ENCODE measurements at places on chromosomes 2 and 18. TPM values are rescaled to one million over a fixed set of nuclear protein-coding genes. Genes with fewer than 3 reads are reported as not detected.
A peak's percentile ranks its signal among the peaks of the same experiment; 100 is the strongest.

The GRB14 gene
- 2.9 TPM for total RNA-seq

The UGT1A8 gene
- 15.1 TPM for total RNA-seq

- peak; percentile 34 for DNase-seq
Measured at GRCh38 chr18:75915941-75916623, 488.6 kb upstream of the SMIM21 start.

- DNase-seq: no peak
Measured at GRCh38 chr2:44524347-44524926, 162.7 kb downstream of the CAMKMT start.

DNA sequence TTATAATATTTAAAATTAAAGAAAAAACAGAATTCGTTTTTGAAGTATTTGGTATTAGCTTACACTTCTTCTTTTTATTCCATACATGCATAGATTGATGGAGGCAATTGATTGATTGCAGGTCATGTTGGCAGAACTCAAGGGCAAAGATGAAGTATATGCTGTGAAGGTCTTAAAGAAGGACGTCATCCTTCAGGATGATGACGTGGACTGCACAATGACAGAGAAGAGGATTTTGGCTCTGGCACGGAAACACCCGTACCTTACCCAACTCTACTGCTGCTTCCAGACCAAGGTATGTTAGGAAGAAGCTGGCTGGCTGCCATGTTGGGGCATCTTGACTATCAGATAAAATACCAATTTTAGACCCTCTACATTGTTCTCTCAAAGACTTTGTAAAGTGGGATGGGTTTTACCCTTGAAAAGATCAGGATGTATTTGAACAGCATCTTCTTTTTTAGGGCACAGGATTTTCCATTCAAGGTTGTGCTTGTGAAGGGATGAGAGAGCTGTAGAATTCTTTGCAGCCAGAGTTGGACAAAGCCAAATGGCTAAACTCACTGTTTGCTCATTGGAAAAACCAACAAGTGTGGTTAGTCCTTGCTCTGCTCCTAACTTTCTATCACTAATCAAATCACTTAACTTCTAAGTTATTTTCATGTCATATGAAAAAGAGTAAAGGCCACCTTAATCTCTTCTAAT is 286.8 kb upstream of the EPAS1 start:
- no peak for DNase-seq

- DNase-seq: no peak
Measured at GRCh38 chr2:40244251-40244650, 207.6 kb downstream of the SLC8A1 start.
